Posterior cingulate gyrus (tissue), 11 donors: ENCODE measurements at places on chromosomes 2 and 18.

DNA sequence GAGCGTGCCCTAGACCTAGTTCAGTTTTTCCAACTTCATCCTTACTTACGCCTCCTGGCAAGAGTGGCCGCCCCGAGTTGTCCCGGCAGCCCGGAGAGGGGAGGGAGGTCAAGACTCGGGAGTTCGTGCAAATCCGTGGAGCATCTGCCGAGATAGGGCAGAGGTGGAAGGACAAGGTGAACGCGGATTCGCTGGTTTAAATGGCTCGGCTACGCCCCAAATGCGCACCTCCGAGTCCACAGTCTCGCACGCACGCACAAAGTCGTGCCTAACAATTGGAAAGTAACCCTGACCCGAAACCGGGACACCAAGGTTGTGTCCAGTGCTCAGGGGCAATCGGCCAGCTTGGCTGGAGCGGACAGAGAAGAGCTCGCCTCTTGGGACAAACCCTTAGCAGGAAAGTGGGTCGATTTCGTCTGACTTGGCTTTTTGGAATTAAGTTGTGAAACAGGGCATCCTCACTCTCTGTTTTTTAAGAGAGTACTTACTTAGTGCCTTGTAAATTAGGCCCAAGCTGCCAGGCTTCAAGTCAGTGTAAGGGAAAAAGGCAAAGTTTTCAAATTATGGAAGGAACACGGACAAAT lies 726 bp upstream of the SS18 start:
- DNase-seq: no peak

DNA sequence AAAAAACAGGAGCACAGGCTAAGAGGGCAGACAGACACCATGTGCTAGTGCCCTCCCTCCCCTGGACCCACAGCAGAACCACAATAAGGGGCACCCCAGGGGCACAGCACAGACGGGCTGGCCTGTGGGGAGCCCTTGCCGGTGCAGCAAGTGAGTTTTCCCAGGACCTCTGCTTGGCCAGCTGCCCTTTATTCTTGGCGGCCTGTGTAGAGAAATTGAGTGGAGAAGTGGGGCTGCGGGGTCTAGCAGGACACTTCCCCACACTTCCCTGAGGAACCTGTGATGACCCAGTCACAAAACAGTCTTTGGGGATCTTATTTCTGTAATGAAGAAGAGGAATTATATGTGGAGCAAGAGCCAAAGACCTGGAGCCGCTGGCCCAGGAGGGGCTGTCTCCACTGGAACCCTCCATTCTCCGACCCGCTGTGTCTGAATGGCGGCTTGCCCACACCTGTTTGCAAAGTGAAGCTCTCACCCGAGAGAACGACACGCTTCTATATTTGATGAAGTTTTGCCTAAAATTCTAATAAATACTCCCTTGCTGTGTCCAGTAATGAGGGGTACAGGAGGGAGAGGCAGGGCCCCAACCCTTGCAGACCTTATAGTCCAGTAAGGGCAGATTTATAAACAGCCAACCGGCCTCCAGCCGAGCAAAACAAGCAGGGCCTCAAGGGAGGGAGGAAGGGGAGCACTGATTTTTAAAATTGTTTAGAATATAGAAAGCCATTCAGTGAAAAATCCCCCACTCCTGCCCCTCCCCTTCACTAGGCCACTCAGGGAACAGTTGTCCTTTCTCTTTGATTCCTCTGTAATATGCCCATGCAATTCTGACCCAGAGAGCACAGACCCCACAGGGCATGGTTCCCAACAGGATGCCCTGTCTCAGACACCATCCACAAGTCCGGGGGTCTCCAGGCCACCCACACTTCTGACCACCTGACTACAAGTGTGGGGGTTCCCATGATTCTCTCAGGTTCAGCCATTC lies 44.7 kb upstream of the SNED1 start:
- no peak for DNase-seq

GRCh38 chr2:42045352-42045751 lies 2.5 kb upstream of the PKDCC start:
- DNase-seq: no peak

- no peak for DNase-seq
Observed at GRCh38 chr18:63291278-63291677, 28.3 kb downstream of the BCL2 start.

DNA sequence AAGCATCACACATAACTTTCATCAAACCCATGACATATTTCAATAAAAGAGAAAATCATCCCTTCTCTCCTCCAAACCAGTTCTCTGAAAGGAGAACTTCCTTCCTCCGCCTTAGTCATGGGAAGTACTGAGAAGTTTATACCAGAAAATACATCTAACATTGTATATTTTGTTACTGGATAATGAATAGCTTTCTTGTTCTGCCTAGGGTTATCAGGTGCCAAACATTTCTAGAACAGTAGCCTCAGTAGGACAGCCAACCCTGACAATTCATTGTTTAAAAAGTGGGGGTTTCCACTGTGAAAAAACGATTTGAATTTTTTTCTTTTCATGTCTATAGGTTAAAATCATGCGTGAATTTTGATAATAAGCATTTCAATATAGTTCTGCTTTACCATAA lies 16.0 kb upstream of the DAW1 start:
- DNase-seq: no peak

DNA sequence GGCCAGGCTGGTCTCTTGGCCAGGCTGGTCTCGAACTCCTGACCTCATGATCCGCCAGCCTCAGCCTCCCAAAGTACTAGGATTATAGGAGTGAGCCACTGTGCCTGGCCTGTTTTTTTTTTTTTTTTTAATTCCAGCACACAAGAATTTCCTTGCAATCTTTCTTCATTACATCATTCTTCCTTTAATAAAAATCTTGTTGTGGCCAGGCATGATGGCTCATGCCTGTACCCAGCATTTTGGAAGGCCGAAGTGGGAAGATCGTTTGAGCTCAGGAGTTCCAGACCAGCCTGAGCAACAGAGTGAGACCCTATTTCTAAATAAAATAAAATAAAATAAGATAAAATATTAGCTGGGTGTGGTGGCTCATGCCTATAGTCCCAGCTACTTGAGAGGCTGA lies 21.4 kb upstream of the PLEKHM3 start:
- no peak for DNase-seq

DNA sequence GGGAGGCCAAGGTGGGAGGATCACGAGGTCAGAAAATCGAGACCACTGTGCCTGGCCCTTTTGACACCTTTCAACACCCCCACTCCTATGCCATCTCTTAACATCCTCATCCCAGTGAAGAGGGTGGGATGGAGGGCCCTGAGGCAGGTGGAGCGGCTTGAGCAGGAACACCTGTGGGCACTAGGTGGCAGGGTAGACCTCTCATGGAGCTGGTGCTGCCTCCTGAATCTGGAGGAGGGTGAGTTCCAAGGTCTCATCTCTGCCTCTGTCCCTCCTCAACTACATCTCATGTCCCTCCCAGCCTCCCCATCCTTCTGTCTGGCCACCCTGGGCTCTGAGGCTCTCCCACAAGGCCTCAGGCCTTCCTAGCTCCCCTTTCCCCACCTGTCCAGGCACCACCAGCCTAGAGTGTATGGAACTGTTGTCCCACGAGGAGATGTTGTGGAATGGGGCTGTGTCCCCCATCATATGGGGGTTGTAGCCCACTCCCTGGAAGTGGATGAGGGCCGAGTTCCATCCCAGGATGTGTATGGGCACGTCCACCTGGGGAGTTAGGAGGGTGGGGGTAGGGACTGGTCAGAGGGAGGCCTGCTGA lies 17.0 kb upstream of the CRYBA2 start:
- no peak for DNase-seq

DNA sequence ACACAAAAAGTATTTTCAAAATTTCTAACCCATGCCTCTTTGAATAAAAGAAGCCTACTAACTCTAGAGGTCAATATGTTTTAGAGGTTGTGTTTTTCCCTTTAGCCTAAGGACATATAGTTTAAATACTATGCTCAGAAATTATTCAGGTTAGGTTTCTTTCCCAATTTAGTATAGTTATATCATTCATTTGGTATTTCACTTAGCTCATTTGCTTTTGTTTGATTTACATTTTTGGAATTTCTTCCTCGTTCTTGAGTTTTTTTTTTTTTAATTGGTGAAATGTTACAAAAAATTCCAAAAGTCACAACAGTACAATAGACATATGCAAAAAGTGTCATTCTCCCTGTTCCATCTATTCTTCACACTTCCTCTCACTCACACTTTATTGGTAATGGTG lies 371.3 kb upstream of the TNP1 start:
- DNase-seq: no peak

- no peak for DNase-seq
Observed at GRCh38 chr2:11419781-11420180, 46.2 kb downstream of the E2F6 start.
